ENCODE measurements at places on chromosomes 4 and X.
A peak's percentile ranks its signal among the peaks of the same experiment; 100 is the strongest.

GRCh38 chr4:172674811-172675210, 493.8 kb upstream of the GALNT7 start:
- DNase-seq: no peak

GRCh38 chr4:1080961-1081688, 32.2 kb downstream of the RNF212 start:
- DNase-seq: no peak

GRCh38 chrX:138859421-138859820, 147.9 kb upstream of the FGF13 start:
- DNase-seq: no peak

DNA sequence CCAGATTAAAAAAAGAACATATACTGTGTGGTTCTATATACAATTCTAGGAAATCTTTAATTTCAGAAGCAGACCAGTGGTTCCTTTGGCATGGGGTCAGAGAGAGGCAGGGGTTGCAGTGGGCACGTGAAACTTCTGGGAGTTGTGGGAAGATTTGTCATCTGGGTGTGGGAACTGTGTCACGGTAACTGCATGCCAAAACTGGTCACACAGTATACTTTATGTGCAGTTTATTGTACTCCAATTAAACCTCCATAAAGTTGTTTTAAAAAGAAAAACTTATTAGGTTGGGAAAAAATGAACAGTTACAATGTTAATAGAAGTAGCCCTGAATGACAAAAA, 26.7 kb upstream of the STS start:
- no peak for DNase-seq

GRCh38 chr4:9146967-9147366, 23.2 kb upstream of the FAM90A26 start:
- no peak for DNase-seq

DNA sequence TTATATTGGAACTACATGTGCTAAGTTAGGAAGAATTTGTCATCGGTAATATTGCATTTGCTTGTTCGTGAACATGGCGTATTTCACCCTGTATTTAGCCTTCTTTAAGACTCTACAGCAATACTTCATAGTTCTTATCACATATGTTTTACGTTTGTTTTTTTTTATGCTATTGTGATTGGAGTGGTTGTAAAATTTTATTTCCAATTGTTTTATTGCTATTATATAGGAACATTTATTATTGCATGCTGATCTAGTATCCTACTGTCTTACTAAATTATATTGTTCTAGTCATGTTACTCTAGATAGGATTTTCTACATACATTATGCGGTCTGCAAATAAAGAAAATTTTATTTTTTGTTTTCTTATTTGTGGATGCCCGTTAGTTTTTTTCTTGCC, 107.4 kb downstream of the KDM6A start:
- no peak for DNase-seq

GRCh38 chr4:39291686-39292085, 74.5 kb downstream of the RFC1 start:
- no peak for DNase-seq

GRCh38 chr4:141609243-141609642, 27.1 kb upstream of the IL15 start:
- DNase-seq: no peak

- no peak for DNase-seq
These were observed 430.9 kb downstream of the MAPK10 start for GRCh38 chr4:85928775-85929591.

DNA sequence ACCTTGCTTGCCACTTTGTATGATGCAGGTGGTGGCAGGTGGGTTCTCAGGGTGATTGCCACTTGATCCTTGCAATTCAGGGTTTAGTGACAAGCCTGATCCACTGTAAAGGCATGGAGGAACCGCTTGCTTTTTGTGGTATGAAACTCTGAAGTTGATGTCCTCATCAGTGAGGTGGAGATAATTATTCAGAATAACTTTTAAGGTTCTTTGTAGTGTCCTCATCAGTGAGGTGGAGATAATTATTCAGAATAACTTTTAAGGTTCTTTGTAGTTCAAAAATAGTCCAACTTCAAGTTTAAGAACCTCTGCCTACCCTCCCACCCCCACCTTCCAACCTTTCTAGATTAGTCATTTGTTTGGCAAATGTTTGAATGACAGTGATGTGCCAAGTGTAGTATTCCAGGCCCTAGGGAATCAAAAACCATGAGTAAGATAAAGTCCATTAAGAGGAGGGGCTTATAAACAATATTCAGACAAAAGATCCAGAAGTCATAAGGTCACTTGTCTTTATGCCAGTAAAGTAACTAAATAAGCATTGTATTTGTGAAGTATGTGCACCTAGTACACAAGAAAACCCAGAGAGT, 51.2 kb downstream of the DCUN1D4 start:
- no peak for DNase-seq

DNA sequence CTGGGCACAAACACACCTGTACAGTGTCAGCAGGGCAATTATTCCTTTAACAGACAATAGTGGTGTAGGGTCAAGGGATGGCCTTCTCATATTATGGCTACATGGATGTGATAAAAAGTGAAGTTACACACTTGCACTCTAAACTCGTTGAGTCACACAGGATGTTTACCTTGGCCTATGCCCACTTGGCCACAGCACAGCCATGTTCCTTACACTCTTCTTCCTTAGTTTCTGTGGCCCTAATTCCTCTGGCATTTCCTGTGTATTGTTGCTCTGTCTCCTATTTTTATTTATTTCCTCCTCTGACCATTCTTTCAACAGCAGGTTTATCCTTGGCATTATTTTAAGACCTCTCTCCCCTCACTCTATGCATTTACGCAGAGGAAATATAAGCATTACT, 86.8 kb upstream of the NPFFR2 start:
- DNase-seq: no peak

DNA sequence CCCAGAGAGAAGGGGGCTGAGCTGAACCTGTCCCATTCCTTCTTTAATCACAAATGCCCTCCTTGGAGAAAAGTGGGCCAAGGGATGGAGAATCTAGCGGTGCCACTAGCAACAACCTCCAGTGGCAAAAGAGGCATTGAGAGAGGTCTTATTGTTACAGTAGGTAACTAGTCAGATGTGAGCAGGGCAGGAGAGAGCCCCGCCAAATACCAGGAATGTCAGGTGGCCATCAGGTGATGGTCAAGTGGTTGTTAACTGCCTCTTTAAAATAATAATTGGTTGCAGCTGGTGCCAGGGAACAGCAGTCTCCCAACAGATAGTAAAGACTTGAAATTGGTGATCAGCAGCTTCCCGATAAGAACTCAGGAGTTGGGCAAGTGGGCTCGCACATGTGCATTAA, 116.1 kb downstream of the EVC2 start:
- DNase-seq: no peak

DNA sequence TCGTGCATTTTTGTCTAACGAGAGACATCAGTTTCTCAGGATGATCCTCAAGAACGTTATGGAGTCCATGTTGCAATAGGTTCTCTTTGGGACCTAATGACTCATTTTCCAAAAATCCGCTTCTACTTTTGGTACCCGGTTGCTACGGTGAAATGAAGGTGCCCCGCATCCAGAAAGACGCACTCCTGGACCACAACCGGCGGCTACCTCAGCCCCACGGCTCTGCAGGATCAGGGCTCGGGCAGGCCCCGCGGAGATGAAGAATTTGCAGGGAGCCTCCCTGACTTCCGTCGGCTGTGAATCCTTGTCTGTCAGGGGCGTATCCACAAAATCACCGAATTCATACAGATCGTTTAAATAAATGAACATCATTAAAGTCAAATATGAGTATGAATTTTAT, 15.6 kb downstream of the GTPBP6 start:
- no peak for DNase-seq

DNA sequence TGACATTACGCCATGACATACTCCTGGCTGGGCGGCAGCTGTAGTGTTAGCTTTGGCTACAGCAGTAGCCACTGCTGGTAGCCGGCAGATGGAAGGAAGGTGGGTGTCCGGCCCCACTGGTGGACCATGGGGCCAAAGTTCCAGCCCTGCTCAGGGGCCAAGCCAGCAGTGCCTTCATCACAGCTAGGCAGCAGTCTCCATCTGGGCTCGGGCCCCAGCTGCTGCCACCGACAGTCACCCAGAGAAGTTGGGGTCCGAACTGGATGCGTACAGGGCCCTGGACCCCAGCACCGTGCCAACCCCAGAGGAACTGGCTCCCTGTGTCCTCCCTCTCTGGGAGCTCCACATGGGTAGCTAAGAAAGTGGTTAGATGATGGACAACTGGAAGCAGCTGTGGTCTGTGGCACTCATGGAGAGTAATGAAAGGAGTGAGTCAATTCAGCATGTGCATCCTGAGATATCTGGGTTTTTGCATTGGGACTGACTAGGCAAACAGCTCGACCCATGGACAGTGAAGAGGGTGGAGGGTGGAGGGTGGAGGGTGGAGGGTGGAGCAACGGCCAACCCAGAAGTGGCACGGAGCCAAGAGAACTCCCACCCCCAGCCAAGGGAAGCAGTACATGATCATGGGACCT, 366.6 kb upstream of the GRIA3 start:
- no peak for DNase-seq

DNA sequence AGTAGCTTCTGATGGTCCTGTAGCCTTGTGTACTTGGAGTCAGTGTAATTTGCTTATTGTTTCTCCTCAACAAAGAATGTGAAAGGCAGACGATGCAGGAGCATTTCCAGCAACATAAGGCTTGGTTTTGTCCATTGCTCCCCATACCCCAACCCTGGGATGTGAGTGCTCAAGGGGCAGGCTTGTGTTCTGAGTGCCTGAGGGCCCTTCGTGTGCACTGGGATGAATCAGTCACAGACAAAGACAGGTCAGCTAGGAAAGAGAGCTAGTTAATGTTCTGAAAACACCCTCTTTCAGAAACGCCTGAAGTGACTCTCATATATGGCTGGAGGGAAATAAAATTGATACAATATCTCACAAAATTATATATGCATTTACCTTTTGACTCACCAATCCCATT, 59.1 kb downstream of the PRPS1 start:
- DNase-seq: no peak

DNA sequence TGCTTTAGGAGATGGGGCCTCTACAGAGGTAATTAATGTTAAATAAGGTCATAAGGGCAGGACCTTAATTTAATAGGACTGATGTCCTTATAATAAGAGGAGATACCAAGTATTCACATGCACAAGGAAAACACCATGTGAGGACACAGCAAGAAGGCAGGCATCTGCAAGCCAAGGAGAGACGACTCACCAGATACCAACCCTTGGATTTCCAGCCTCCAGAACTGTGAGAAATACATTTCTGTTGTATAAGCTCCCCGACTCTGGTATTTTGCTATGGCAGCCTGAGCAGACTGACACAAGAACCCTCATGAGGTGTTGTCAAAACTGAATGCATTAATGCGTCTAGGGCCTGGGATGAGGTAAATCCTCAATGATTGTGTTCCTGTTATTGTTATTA, 56.2 kb upstream of the MAPK10 start:
- no peak for DNase-seq

DNA sequence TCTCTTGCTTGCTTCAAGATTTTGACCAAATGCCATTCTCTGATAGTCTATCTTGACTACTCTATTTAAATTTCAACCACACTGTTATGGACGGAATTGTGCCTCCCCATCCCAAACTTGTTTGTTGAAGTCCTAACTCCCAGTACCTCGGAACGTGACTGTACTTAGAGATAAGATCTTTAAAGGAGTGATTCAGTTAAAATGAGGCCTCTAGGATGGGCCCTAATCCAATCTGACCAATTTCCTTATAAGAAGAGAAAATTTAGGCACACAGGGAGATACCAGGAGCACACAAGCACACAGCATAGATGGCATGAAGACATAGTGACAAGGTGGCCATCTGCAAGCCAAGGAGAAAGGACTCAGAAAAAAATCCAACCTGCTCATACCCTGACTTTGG, 269.9 kb downstream of the KCNIP4 start:
- no peak for DNase-seq

DNA sequence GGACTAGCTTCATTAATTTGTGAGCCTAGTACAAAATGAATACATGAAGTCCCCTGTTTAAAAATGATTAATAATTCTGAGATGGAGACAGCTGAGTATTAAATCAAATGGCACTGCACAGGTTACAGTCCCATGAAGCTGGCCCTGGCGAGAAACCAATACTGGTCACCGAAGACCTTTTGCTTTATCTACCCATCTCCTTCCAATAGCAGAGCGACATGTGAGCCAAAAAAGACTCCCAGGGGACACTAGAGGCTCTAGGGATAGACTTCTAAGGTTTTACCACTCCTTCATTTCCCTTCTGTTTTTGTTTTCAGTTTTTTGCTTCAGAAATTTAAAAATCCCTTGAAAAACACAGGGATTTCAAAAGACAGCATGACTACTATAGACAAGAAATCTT, 97.0 kb upstream of the CCSER1 start:
- no peak for DNase-seq

DNA sequence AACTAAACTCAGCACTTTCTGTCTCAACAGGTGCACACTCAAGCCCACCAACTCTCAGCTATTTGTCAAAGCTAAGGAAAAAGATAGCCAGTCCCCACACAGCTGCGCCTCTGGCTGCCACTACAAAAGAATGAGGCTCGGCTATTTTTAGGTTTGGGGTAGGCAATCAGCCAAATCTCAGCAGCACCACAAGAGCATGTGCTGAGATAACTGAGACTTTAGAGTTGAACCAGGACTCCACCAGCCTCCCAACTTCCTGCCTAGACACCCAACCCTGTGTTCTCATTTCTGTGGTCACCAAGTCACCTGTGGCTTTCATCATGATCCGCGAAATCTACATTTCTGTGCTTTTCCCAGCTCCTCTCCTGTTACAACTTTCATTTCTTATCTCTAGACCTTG, 28.0 kb downstream of the DMD start:
- no peak for DNase-seq

GRCh38 chrX:30230395-30230794, at the start of gene MAGEB3:
Gene MAGEB3, plus strand, starts transcription at chrX:30230657. Its CDS starts 5,268 bp downstream, at chrX:30235925.
- no peak for DNase-seq

DNA sequence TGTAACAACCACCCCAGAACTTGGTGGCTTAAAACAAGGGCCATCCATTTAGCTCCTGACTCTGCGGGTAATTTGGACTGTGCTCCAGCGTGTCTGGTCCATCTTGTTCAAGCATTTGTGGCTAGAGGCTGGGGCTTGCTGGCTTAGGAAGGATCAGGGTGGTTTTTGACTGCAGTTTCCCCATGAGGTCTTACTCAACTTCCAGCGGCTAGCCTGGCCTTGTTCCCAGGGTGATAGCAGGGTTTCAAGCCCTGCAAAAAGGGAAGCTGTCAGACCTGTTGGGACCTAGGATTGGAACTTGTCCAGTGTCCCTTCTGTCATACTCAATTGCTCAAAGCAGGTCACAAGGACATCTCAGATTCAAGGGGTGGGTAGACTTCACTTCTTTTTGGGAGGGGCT, 205.9 kb downstream of the STIM2 start:
- DNase-seq: no peak

- DNase-seq: no peak
These were observed 4.1 kb downstream of the ZNF280C start for GRCh38 chrX:130264573-130264972.

- DNase-seq: no peak
These were observed 566 bp downstream of the CORIN start for GRCh38 chr4:47837094-47837907.

GRCh38 chrX:16882702-16883486, 12.7 kb upstream of the RBBP7 start:
- peak; percentile 31 for DNase-seq

DNA sequence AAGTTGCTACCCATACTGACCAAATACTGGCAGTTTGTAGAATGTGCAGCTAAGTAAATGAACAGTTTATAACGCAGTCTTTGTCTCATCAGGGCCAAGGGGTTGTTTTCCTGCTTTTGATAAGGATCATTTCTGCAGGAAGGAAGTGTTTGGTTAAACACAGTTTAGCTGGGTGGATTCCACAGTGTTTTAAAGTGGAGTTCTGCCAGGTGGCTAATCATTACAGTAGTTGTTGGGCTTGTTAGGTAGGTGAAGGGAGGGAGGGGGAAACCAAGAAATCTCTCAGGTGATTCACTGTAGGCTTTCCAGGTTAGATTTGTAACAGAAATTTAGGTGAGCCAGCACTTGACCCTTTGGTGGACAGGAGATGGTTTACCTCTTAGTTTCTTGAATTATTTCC, 58.1 kb downstream of the FNIP2 start:
- DNase-seq: no peak

Measured in stimulated activated CD8-positive, alpha-beta memory T cell treated with anti-CD3 and anti-CD28 coated beads, Interleukin-2, amount 100 ng/mL, for 1 hour (primary cell).